ENCODE measurements at places on chromosomes 6 and 20.

- no peak for DNase-seq
Observed at GRCh38 chr6:102660303-102660702, 1266.8 kb downstream of the GRIK2 start.

GRCh38 chr6:66538551-66539135 is 831.6 kb upstream of the EYS start:
- DNase-seq, result no peak

DNA sequence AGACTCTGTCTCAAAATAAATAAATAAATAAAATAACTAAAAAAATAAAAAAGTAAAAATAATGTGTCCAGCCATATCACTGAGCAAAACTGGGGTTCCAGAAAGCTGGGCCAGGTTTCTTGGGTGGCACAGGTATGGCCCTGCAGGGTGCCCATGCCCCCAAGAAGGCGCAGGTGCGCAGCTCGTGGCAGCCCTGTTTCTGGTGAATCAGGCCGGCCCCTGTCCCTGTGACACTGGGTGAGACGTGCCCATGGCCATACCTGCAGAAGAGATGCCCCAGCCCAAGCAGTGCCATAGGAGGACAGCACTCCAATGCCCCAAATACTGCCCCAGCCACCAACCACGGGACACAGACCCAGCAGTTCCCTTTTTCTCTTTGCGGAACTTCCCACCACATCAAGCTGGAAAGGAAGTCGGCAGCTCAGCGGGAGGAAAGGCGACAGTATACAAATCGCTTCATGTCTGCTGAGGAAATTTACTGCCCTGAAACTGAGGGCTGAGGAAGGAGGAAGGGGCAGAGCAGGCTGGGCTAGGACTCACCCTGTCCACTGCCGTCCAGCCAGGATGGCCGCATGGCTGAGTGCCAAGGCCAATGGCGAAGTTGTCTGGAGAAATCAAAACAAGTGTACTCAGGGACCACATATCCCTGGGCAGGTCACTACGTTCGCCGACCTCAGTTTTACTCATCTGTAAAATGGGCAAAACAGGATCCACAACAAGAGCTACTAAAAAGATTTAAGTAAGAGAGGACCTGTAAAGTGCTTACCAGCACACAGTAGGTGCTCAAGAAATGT is 55.4 kb downstream of the PREX1 start:
- no peak for DNase-seq

DNA sequence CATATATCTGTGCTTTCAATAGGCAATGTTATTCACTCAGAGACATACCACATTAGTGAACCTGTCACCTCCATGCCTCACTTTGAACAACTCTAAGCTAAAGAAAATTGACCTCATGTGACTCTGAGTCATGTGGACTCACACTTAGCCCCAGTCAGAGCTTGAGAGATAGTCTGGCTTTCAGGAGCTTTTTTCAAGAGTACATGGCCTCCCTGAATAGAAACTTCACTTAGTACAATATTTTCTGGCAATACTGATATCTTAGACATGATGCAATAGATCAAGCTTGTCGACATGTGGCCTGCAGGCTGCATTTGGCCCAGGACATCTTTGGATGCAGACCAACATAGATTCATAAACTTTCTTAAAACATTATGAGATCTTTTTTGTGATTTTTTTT is 8.5 kb downstream of the SPTLC3 start:
- DNase-seq, result no peak

DNA sequence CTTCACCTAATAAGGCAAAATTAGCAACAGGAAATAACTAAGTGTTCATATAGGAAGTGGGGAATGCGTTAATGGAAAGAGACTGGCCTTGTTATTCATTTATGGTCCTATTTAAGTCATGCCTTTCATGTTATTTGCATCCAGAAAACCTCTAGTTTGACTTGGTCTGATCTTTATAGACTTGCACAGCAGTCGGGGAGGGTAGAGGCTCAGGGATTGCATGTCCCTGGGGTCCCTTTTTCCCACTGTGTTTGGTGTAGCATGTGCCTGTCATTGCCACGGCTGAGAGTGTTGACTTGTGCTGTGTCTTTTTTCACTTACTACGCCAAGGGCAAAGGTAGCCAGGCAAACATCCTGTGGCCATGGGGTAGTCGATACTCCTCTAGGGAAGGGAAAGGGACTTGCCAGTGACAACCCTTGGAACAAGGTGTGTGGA is 105.4 kb upstream of the RIN2 start:
- DNase-seq, result no peak

DNA sequence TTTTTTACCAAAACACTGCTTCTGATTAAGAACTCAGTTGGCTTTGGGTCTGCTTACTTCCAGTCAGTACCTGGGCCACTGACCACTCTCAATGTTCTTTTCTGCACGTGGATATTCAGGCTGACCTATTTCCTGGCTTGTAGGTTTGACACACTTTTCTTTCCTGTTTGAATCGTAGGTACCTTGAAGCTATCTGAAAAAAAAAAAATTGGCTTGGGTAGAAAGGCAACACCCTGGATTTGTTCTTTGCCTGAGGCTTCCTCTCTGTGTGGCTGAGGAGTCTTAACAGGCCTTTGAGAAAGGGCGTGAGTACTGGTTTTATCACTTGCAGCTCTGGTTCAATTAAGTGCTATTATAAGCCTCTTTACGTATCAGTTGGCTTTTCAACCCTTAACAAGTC is 60.6 kb upstream of the IL20RA start:
- DNase-seq, result no peak

Measured in CD4-positive, alpha-beta T cell treated with Interleukin-6 at 100 ng/mL for 8 hours (primary cell).